HEK293T (cell line): ENCODE measurements at places on chromosomes 3 and 15.

- DNase-seq: no peak
Observed at GRCh38 chr3:101646726-101647125, 30.2 kb downstream of the ZBTB11 start.

DNA sequence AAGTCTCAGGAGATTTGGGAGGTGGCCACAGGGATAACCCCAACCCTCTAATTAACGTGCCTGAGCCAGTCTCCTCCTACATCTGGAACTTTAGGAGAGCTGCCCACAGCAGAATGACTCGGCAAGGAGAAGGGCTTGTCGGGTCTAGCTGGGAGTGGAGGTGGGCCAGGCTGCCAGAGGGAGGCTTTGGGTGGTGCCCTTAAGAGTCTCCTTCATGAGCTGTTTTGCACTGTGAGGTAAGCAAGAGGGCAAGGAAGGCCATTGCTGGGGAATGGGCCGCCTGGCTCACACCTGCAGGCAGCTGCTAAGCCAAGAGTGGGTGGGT lies 3.6 kb upstream of the TNK2 start:
- DNase-seq: no peak

DNA sequence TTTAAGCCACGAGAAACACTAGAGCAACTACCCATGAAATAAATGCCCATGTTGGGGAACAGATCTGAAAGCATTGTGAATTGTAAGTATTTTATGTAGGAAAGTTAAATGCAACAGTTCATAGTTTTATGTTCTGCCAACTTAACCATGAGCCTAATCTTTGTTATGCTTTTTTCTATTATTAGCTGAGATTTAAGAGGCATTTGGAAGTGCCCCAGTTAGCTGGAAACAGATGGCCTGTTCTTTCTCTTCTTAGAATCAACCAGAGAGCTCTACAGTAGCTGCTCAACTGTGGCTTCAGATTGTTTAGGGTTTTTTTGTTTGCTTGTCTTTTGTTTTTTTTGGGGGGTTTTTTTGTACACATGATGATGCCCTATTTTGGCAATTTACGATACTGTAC lies 284.4 kb downstream of the KCNH8 start:
- DNase-seq: no peak

DNA sequence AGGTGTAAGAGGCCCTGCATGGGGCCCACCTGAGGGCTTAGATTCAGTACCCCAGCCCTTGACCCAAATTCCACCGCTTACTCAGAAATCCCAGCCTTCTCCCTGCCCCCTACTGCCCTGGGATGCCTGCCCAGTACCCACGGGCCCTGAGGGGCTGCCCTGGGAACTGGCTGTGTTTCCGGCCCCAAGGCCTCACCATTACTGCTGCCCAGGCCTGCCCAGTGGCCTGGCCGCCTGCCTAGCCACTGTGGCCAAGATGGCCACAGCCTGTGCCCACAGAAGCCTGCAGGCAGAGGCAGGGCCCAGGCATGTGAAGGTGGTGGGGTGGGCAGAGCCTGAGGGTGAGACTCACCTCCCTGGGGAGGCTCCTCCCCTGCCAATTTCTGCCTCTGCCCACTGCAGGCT lies 6.1 kb upstream of the PRKCD start:
- no peak for DNase-seq

DNA sequence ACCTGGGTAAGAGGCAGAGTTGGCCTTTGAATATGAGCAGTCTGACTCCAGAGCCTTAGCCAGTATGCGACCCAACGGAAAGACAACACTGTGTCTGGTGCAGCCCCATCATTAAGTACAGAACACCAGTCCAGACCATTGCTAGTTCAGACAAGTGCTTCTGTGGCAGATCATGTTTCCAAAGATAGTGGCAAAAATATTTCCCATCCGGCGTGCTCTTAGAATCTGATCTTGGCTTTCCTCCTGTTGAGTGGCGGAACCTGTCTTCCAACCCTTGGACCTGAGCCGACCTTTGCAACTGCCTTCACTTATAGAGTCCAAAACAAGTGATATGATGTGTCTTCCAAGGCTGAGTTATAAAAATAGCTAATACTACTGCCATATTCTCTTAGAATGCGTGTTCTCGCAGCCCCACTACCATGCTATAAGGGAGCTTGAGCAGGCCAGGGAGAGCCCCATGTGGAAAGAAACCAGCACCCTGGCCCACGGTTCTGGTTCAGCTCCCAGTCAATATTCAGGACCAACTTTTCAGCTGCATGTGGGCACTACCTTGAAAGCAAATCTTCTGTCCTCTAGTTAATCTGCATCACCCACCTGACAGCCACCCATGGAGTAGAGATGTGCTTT lies 322.4 kb upstream of the SLCO3A1 start:
- no peak for DNase-seq

- peak; percentile 21 for DNase-seq
Observed at GRCh38 chr3:146640955-146641867, 36.1 kb upstream of the PLSCR5 start.

DNA sequence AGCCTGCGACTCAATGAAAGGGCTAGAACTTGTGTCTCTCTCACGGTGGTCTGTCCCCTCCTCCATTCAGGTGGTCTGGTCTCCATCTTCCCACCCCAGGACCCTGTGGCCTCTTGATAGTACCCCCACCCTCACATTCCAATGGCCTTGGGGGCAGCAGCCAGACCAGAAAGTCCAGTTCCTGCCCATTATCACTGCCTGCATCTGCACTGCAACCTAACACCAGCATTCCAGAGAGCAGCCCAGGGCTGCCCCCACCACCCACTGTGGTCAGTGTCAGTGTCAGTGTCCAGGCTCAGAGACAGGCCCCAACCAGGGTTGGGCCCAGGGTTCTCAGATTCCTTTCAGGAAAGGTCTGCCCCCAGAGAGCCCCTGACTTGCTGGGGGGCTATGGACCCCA lies 12.6 kb downstream of the IGDCC3 start:
- DNase-seq: no peak
